RCC 7860 (cell line): ENCODE measurements at places on chromosomes 6 and 20.

GRCh38 chr6:18269253-18269652, 4.9 kb upstream of the DEK start:
- peak; percentile 32 for DNase-seq

- no peak for DNase-seq
These were observed 177.6 kb downstream of the ARID1B start for GRCh38 chr6:156954816-156955215.

- DNase-seq: no peak
These were observed 35.8 kb upstream of the ANKRD60 start for GRCh38 chr20:58264271-58264670.

DNA sequence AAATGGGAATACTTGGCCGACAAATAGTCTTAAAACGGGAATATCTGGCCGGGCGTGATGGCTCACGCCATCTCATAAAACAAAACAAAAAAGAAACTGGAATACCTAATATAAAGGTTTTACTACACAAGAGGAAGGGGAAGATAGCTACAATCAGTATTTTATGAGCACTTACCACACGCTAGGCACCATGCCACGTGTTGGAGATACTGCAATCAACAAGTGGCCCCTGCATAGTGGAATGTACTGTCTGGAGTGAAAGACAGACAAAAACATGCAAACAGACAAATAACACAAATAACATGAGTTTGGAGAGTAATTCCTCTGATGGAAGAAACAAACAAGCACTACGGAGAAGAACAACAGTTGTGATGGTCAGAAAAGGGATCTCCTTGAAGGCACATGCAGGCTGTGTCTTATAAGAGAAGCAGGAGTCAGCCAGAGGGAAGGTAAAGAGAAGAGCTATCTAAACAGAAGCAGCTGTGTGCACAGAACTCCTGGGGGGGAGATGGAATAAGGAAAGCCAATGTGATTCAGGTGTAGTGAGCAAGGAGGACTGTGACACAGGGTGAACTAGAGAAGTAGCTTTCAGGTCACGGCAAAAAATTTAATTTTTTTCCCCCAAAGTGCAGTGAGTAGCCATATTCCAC, 39.1 kb upstream of the AKIRIN2 start:
- DNase-seq: no peak

GRCh38 chr6:1970151-1970561, 275.2 kb downstream of the GMDS start:
- no peak for DNase-seq

GRCh38 chr20:58218665-58219341, 9.7 kb downstream of the ANKRD60 start:
- no peak for DNase-seq

DNA sequence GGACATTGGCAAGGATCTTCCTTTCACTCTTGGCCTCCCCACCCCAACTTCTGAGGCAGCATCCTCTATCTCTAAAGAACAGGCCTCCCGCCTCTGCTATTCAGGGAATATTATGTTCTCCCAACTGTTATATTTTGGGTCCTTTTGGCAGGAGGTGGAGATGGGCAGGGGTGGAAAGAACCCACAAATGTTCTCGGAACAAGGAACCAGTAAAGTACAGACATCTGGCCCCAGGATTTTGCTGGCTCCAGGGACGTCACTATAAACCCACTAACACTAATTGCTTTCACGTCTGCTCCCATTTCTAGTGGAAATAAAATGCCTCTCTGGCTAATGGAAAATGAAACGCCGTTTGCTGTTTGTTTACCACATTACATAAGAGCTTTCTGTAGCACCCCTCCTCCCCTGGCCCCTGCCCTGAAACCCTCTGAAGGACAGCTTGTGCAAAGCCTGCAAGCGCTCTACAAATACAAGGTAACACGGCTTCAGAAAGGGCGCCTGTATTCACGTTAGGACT, 77.7 kb upstream of the TBC1D7 start:
- DNase-seq: no peak

- peak; percentile 72 for DNase-seq
These were observed 182.3 kb downstream of the MTFR2 start for GRCh38 chr6:136067731-136068341.

GRCh38 chr6:26554697-26555504, 16.7 kb downstream of the HMGN4 start:
- peak; percentile 75 for DNase-seq

- no peak for DNase-seq
These were observed 123.3 kb upstream of the GGTLC1 start for GRCh38 chr20:24111858-24112257.

DNA sequence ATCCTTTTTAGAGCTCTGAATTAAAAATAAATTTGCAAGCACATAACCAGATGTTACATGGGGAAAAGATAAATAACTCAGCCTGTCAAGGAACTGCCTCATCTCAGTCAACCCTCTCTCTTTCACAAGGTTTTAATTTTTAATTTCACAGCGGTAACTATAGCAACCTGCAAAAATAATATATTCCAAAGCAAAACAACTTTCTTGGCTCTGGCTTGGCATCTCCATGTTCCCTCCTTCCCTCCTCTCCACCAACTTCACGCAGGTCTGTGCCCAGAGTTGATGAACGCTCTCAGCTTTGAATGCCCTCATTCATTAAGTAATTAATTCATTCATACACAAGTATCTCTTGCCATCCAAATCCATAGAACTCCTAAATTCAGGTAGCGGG, 32.5 kb upstream of the SIRPA start:
- no peak for DNase-seq
